ENCODE measurements at places on chromosomes 3 and 15.
A peak's percentile ranks its signal among the peaks of the same experiment; 100 is the strongest.

- H3K36me3 ChIP-seq: no peaks in the 10 kb centered on the region
- no peaks in the 10 kb centered on the region for H3K4me1 ChIP-seq
- H3K27ac ChIP-seq: no peak overlapping the region
- H3K27me3 ChIP-seq: no peaks in the 10 kb centered on the region
- DNase-seq: no peak
These were observed 270.0 kb upstream of the PEX5L start for GRCh38 chr3:180306691-180307090.

DNA sequence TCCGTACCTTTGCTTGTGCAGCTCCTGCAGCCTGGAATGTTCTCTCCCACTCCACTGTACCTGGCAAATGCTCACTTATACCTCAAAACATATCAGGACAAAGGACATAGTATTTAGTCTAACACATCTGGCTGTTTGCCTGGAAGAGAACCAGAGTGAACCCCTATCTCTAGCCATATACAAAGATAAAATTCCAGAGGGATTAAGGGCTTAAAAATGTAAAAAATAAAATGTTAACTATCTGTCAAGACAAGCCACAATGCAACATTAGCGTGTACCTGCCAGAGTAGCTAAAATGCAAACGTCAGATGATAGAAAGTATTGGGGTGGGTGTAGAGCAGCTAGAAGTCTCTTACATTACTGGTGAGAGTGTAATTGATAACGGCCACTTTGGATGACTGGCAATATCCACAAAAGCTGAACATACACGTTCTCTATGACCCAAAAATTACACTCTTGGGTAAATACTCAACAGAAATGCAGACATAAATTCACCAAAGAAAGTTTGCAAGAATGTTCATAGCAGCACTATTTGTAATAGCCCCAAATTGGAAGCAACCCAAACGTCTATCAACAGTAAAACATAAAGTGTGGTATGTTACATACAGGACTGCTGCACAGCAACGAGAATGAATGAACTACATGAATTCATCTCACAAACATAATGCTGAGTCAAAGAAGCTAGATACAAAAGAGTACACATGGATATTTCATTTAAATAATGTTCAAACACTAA is 18.2 kb upstream of the ADPGK start:
- no peaks in the 10 kb centered on the region for H3K36me3 ChIP-seq
- no peak for DNase-seq
- no peak overlapping the region for H3K4me3 ChIP-seq
- H3K27me3 ChIP-seq: peaks cover 32% of the 10 kb centered on the region

GRCh38 chr3:37645517-37646380 is 215.9 kb upstream of the CTDSPL start:
- peaks cover 6% of the 10 kb centered on the region for H3K27me3 ChIP-seq
- H3K36me3 ChIP-seq: no peaks in the 10 kb centered on the region
- no peak overlapping the region for H3K4me3 ChIP-seq
- H3K27ac ChIP-seq: no peak overlapping the region
- no peaks in the 10 kb centered on the region for H3K4me1 ChIP-seq

DNA sequence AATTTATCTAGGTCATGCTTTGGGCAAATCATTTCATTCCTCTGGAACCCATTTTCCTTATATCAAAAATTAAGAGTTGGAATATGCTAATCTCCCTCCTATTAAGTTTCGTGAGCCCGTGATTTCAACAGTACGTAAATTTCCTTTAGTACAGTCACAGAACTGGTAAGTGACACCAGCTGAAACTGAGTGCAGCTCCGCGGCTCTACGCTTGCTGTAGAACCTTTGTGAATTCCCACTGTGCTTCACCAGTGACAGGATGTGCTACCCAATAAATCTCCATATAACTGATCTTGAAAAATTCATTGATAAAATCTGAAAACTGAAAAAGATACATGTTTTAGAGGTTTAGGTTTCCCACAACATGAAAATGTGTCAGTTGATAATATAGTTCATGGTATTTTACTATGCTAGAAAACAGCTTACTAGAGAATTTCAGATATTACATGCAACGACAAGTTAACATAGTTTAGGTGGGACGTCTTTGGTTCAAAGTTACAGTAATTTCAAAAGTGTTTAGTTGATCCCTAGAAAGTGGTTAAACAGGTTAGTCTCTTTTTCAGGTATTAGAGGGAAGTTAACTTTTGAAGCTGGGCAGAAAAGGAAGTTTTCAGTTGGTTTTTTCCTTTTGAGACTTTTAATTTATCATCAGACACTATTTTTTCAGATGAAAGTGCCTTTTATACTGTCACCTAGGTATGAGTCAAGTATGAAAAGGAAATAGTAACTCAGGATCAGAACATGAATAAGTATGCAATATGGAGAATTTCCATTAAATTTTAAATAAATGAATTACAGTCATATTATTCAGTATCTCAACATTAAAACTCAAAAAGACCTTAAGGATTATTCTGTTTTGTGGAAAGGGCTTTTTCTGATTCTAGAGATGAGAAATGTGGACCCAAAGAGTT is 57.0 kb downstream of the PPARG start:
- no peak for DNase-seq
- no peak overlapping the region for H3K4me3 ChIP-seq
- H3K4me1 ChIP-seq: no peaks in the 10 kb centered on the region
- no peaks in the 10 kb centered on the region for H3K36me3 ChIP-seq

GRCh38 chr3:123546133-123546755 is 38.6 kb downstream of the HACD2 start:
- H3K4me3 ChIP-seq: no peak overlapping the region
- DNase-seq: no peak
- no peak overlapping the region for H3K27ac ChIP-seq
- H3K36me3 ChIP-seq: peaks cover 5% of the 10 kb centered on the region
- no peaks in the 10 kb centered on the region for H3K27me3 ChIP-seq

- H3K4me3 ChIP-seq: no peak overlapping the region
- H3K36me3 ChIP-seq: peaks cover 2% of the 10 kb centered on the region
- H3K27me3 ChIP-seq: no peaks in the 10 kb centered on the region
- peaks cover 8% of the 10 kb centered on the region for H3K4me1 ChIP-seq
- no peak overlapping the region for H3K27ac ChIP-seq
These were observed 846.1 kb upstream of the CFAP20DC start for GRCh38 chr3:59895972-59896371.

DNA sequence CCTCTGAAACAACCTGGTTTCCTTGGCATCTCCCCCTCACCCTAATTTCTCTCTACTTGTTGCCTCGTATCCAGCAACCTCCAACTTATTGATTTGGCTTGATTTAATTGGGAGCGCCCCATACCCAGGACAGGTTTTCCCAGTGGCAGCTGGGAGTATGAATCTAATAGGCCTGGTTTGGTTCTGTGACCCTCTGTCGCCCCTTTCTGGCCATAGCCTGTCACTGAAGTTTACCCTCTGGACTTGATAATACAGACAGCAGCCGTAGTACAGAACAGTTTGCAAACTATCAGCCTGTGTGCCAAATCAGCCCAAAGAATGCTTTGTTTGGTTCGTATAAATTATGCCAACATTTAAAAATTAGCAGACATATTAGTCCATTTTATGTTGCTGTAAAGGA is 525.1 kb upstream of the GOLIM4 start:
- no peaks in the 10 kb centered on the region for H3K27me3 ChIP-seq
- DNase-seq: no peak
- H3K4me1 ChIP-seq: no peaks in the 10 kb centered on the region
- H3K4me3 ChIP-seq: no peak overlapping the region
- no peaks in the 10 kb centered on the region for H3K36me3 ChIP-seq
- no peak overlapping the region for H3K27ac ChIP-seq

DNA sequence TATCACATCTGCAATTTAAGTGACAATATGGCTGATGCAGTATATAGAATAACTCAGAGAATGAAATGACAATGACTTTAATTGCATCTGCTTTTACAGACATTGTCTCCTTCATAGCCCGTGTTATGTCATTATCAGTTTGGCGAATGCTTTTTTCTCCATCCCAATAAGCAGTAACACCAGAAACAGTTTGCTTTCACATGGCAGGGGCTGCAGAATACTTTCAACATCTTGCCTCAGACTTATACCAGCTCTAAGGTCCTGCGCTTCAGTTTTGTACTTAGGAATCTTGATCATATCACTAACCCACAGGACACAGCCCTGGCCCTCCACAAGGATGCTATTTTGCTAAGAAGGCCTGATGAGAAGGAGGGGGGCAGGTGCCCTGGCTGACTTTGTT is 49.9 kb upstream of the SPESP1 start:
- no peaks in the 10 kb centered on the region for H3K36me3 ChIP-seq
- no peak overlapping the region for H3K4me3 ChIP-seq
- no peak for DNase-seq
- peaks cover 22% of the 10 kb centered on the region for H3K27me3 ChIP-seq
- H3K27ac ChIP-seq: no peak overlapping the region

GRCh38 chr3:42831321-42831713 is 22.1 kb downstream of the ACKR2 start:
- peaks cover 6% of the 10 kb centered on the region for H3K4me1 ChIP-seq
- no peaks in the 10 kb centered on the region for H3K36me3 ChIP-seq
- peak; percentile 77 for DNase-seq
- no peak overlapping the region for H3K4me3 ChIP-seq

- no peak overlapping the region for H3K4me3 ChIP-seq
- DNase-seq: no peak
- no peak overlapping the region for H3K27ac ChIP-seq
- no peaks in the 10 kb centered on the region for H3K36me3 ChIP-seq
- no peaks in the 10 kb centered on the region for H3K27me3 ChIP-seq
These were observed 950.2 kb upstream of the CADM2 start for GRCh38 chr3:84008623-84009022.

DNA sequence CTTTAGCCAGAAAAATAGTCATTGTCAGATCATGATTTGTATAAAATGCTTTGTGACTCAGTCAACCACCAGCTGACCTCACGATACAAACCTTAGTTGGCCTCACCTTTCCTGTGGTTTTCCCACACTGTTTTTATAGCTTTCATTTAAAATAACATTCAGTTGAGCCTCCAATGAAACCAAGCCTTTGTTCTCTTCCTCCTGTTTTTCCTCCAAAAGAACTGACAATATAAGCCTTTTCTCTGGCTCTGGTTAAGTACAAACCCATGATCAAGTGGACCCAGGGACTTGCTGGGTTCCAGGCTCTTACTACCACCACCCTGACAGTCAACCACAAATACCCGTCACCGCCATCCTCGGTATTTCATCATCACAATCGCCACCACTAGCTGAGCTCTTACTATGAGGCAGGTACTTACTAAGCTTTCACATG is 81.7 kb downstream of the TAMM41 start:
- H3K4me3 ChIP-seq: peak overlapping the region; percentile 46
- H3K36me3 ChIP-seq: no peaks in the 10 kb centered on the region
- H3K27me3 ChIP-seq: peaks cover 2% of the 10 kb centered on the region
- peaks cover 10% of the 10 kb centered on the region for H3K4me1 ChIP-seq
- peak overlapping the region; percentile 65 for H3K27ac ChIP-seq
- DNase-seq: no peak

- peak overlapping the region; percentile 28 for H3K4me3 ChIP-seq
- no peak for DNase-seq
- peaks cover 67% of the 10 kb centered on the region for H3K4me1 ChIP-seq
- H3K27me3 ChIP-seq: no peaks in the 10 kb centered on the region
- H3K36me3 ChIP-seq: peaks cover 19% of the 10 kb centered on the region
These were observed 25.7 kb downstream of the LIPC start for GRCh38 chr15:58457466-58457965.

DNA sequence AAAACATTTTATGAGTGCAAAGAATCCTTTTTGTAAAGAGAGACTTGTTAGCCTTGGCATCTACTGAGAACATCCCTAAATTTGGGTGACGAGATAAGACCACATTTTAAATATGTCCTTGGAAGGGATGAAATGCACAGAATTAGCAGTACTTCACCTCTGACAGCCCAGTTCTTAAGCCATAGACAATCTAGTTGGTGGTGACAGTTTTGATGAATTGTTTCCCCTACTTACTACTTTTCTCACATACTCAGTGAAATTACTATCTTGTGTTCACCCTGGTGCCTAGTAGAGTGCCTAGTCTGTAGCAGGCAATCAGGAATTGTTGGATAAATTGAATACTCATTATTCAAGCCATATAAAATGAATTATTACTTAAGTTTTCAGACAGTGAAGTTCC is 3.4 kb downstream of the SCAANT1 start:
- H3K27ac ChIP-seq: no peak overlapping the region

GRCh38 chr3:179289295-179289694 is 33.5 kb upstream of the ZNF639 start:
- no peak overlapping the region for H3K4me3 ChIP-seq
- no peaks in the 10 kb centered on the region for H3K36me3 ChIP-seq
- no peaks in the 10 kb centered on the region for H3K4me1 ChIP-seq
- no peak overlapping the region for H3K27ac ChIP-seq

DNA sequence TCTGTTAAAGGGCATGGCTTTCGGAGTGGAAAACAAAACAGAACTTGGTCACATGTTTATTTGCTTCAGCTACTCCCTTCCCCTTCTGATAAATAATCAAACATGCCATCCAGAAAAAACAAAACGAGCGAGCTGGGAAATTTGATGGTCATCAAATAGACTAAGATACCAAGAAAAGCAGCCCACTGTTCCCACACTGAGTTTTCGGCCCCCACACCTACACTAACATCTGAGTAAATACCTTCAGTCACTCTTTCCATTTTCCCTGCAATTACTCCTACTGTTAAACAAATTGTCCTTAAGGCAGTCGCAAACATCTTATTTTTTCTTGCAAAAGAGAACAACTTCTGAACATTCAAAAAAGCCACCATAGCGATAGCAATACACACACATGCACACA is 454.6 kb downstream of the FOXP1 start:
- H3K4me1 ChIP-seq: peaks cover 57% of the 10 kb centered on the region
- peak overlapping the region; percentile 95 for H3K27ac ChIP-seq
- no peaks in the 10 kb centered on the region for H3K27me3 ChIP-seq
- peak overlapping the region; percentile 86 for H3K4me3 ChIP-seq

DNA sequence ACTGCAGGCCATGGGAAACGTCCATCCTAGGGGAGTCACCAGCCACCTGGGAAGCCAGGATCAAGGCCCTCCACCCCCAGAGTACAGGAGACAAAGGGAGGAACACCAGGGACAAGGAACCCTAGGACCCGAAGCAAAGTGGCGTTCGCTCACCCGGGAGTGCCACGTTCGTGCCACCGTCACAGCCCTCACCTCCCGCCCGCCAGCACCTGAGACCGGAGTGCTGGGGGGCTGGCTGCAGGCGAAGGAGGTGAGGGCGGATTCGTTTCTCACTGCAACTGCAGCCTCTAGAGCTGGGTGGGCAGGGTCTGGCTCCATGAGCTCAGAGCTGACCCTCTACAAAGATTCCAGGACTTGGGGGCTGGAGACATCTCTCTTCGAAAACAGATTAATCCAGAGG is 26.3 kb downstream of the ZDHHC19 start:
- H3K27me3 ChIP-seq: no peaks in the 10 kb centered on the region
- peaks cover 46% of the 10 kb centered on the region for H3K4me1 ChIP-seq

GRCh38 chr15:66862940-66863335 is 160.9 kb downstream of the SMAD6 start:
- H3K4me1 ChIP-seq: peaks cover 10% of the 10 kb centered on the region
- no peak overlapping the region for H3K27ac ChIP-seq
- DNase-seq: peak; percentile 82
- peaks cover 19% of the 10 kb centered on the region for H3K27me3 ChIP-seq
- H3K36me3 ChIP-seq: no peaks in the 10 kb centered on the region

- peaks cover 36% of the 10 kb centered on the region for H3K36me3 ChIP-seq
- no peak overlapping the region for H3K4me3 ChIP-seq
- DNase-seq: no peak
- peak overlapping the region; percentile 24 for H3K27ac ChIP-seq
- H3K4me1 ChIP-seq: peaks cover 11% of the 10 kb centered on the region
These were observed 48.1 kb downstream of the UBP1 start for GRCh38 chr3:33392144-33392543.

GRCh38 chr15:89632563-89633430 is 22.5 kb downstream of the KIF7 start:
- DNase-seq: no peak
- H3K27me3 ChIP-seq: no peaks in the 10 kb centered on the region
- no peaks in the 10 kb centered on the region for H3K4me1 ChIP-seq
- H3K4me3 ChIP-seq: no peak overlapping the region
- H3K27ac ChIP-seq: no peak overlapping the region
